ENCODE measurements at places on chromosomes 11 and 22.

DNA sequence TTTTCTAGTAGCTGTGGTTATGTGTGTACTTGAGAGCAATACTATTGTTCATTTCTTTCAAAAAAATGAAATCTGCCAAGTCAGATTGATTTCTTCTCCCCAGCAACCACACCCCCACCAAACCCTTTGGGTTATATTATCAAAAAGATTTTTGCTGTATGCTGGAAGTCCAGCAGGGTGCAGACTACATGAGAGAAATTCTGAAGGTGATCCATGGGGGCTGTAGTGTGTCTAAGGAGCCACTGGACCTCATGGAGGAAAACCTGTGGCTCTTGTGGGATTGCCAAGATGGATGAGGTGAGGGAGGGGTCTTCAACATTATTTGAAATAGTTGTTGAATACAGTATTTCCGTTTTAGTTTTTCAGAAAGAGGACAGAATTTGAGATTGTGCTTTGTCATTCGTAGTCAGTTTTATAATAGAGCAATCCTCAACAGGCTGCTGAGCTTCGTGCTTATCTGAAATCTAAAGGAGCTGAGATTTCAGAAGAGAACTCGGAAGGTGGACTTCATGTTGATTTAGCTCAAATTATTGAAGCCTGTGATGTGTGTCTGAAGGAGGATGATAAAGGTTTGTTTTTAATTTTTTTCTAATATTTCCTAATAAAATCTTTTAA, 3.1 kb downstream of the EIF3M start:
- no peak for DNase-seq

DNA sequence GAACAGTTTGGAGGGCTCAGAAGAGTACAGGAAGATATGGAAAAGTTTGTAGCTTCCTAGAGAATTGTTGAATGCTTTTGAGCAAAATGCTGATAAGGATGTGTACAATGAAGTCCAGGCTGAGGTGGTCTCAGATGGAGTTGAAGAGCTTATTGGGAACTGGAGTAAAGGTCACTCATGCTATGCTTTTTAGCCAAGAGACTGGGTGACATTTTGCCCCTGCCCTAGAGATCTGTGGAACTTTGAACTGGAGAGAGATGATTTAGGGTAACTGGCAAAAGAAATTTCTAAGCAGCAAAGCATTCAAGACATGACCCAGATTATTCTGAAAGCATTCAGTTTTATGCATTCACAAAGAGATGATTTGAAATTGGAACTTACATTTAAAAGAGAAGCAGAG, 27.9 kb upstream of the CABP2 start:
- no peak for DNase-seq

DNA sequence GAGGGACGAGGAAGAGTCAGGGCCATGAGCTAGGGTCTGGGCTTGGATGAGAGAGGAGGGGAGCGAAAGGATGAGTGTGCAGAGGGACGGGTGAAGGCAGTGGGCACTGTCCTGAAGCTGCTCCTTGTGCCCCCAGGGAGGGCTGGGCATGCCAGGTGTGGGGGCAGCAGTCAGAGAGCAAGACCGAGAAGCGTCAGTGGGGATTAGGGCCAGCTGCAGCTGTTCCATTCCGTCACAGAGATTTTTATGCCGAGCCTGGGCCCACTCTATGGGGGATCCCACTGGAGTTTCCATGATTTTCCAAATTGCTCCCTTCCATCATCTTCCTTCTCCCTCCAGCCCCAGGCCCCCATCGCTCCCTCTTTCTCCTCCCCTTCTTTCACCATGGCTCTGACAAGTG, 93.2 kb downstream of the NECTIN1 start:
- no peak for DNase-seq

DNA sequence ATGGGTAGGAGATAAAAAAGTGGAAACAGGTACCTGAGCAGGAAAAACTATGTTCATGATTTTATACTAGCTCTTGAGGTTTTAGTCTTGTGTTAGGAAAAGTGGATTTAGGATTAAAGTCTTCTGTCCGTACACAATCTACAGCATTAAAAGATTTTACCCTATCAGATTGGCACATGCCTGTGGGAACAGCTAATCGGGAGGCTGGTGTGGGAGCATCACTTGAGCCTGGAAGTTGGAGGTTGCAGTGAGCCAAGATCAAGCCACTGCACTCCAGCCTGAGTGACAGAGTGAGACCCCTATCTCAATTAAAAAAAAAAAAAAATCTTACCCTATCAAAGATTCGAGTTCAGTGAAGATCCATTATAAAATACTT, 12.2 kb upstream of the CRKL start:
- DNase-seq: no peak

- DNase-seq: no peak
Measured at GRCh38 chr11:12354750-12355545, 22.4 kb upstream of the PARVA start.

GRCh38 chr11:62502030-62502730, 44.4 kb downstream of the AHNAK start:
- no peak for DNase-seq

DNA sequence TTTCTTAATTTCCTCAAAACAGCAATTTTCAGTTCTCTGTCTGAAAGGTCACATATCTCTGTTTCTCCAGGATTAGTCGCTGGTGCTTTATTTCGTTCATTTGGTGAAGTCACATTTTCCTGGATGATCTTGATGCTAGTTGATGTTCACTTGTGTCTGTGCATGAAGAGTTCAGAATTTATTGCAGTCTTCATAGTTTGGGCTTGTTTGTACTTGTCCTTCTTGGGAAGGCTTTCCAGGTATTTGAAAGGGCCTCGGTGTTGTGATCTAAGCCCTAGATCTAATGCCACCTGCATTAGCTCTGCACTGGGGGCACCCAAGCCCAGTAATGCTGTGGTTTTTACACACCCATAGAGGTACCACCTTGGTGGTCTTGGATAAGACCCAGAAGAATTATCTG, 228.9 kb downstream of the GUCY1A2 start:
- no peak for DNase-seq

- no peak for DNase-seq
Measured at GRCh38 chr11:64129403-64129802, 36.5 kb downstream of the MACROD1 start.

GRCh38 chr11:64372802-64373597, 14.0 kb downstream of the RPS6KA4 start:
- no peak for DNase-seq

GRCh38 chr11:47408598-47409439, 429 bp downstream of the SLC39A13 start:
- no peak for DNase-seq

DNA sequence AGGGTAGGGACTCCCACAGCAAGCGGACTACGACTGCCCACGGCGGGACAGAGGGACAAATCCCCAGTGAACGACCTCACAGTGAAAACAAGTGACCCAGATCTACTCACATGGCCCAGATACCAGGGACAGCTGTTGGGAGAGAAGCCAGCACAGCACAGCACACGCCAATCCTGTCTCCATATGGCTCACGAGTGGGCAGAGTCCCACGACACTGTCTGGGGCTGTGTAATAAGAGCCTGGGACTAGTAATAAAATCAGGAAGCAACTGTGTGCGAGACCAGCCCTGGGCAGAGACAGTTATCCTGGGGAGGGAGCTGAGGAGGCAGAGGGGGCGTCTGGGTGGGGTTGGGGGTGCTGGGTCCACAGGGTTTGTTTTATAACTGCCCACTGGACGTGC, 385.0 kb downstream of the CTTN start:
- DNase-seq: no peak

- DNase-seq: no peak
Measured at GRCh38 chr11:114799476-114799875, 121.1 kb downstream of the NXPE2 start.

DNA sequence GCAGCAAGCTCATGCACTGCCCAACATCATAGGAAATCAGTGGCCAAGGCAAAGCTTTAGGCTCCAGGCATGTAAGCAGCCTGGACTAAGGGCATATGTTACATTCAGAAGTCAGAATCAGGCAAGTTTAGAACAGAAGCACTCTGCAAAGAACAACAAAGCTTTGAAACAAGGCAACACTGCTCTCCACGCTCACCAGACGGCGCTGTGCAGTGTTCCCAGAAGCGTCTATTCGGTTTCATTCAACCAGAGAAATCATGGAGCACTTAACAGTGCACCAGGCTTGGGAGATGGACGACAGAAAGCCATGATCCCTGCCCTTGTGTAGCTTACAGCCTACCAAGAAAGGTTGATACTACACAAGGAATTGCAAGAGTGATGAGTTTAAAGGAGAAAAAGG, 555.8 kb downstream of the BUD13 start:
- DNase-seq: peak; percentile 43

DNA sequence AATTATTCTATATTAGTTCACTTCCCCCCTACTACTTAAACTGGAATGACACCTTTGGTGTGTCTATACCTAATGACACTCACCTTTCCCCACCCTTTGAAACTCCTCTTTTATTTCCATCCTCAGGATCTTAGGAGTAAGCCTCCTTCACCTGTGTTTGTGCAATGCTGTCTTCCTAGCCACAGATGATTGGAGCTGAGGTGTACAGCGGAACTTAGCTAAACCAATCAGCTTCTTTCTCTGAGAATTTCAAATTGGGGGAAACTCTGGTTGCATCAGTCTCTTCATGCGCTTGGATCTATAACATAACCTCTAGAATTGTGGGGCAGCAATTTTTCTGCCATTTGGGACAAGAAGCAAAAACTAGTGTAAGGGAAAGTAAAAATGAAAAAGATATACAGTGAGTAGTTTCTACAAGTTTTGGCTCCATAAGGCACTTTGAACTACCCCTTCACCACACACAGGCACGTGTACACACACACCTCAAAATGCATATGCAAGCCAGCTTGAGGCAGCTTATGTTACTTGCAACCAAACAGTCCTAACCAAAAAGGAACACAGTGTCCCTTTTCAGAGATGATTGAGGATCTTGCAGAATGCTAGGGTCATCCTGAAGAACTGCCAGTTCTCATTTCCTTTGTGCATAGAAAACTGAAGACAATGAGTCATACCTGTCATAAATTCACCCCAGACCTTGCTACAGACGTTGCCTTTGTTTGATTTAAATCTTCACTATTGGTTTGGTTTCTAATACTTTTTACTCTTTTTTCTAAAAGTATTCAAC, 36.0 kb upstream of the LDLRAD3 start:
- no peak for DNase-seq

DNA sequence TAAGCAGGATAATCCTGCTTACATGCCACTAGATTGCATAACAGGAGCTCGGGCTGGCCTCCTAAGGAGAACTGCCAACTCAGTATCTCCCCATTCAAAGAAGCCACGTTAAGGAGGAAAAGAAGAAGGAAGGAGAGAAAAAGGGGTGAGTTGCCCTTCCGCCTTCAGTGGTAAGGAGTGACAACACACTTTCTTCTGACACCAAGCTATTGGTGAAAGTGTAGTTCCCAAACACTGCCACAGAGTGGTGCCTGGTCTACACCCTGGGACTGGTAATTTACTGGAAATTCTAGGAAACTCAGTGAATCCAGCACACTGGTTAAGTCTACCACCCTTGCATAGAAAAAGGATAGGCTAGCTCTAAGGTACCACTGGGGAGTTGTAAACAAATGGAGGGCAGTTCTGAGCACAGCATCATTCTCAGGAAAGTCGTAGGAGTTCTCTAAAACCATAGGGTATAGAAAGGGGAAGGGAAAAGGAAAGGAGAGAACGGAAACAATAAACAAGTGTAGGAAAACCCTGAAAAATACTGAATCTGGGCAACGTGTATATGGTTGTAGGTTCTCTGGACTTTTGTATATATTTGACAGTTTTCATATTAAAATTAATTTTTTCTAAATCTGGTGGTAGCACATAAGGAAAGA, 58.2 kb downstream of the RRAS2 start:
- DNase-seq: peak; percentile 33

GRCh38 chr22:29121124-29121523, 48.3 kb downstream of the KREMEN1 start:
- DNase-seq: no peak

DNA sequence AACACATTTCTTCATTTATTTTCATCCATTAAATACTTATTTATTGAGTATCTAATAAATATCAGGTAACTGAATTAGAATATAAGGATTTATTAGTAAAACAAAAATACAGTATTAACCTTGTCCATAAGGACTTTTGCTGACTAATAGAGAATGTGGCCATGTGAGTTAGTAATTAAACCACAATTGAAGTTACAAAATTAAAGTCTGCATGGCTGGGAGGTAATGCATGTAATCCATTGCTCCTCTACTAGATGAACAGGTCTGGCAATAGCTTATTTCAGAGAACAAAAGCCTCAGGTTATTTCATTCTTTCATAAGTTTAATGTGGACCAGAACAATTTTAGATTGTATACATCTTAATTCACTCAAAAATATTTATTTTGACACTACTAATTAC, 9.9 kb upstream of the CARD18 start:
- no peak for DNase-seq

GRCh38 chr22:37045958-37046357, 5.6 kb upstream of the KCTD17 start:
- no peak for DNase-seq

GRCh38 chr11:128684549-128685401, 9.1 kb upstream of the FLI1 start:
- no peak for DNase-seq

GRCh38 chr11:128568166-128568778, 19.1 kb downstream of the ETS1 start:
- DNase-seq: peak; percentile 20

GRCh38 chr11:29255401-29255800, 761.4 kb downstream of the KCNA4 start:
- DNase-seq: no peak

- DNase-seq: no peak
Measured at GRCh38 chr11:66318600-66318970, 1.7 kb upstream of the CD248 start.

- no peak for DNase-seq
Measured at GRCh38 chr11:110858547-110858921, 146.3 kb upstream of the ARHGAP20 start.

DNA sequence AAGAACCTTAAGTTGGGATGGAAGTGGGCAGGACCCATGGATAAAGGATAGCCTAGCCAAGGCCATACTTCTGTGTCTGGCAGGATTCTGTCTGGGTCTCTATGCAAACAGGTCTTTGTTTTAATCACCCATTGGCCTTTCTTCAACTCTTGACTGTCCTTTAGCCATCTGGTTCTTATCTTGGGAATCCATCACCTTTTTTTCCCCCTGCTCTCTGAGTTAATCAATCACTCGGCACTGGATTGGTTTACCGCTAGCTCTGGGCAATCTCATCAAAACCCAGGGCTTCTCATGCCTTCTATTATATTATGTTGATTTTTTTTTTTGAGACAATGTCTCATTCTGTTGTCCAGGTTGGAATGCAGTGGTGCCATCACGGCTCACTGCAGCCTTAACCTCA, 1.8 kb upstream of the RNF169 start:
- DNase-seq: no peak

- DNase-seq: no peak
Measured at GRCh38 chr11:75811485-75811884, 3.5 kb upstream of the UVRAG start.

- no peak for DNase-seq
Measured at GRCh38 chr11:130522284-130522961, 74.0 kb downstream of the ADAMTS15 start.

DNA sequence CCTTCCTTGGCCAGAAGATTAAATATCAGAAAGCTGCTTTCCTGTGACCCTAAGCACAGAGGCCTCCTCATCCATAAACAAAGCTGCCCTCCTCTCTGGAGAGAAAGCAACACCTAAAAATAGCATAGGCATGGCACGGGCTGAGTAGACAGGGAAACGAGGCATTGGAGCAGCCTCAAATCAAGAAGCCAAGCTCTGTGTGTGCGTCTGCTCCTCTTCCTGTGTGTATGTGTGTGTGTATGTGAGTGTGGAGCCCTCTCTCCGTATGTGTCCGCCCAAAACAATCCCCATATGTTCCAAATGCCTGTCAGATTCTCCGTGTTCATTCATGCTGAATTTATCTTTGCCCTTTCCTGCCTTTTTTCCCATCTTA, 24.0 kb downstream of the KCNJ5 start:
- DNase-seq: no peak
